Smooth muscle cell of the coronary artery (primary cell): ENCODE measurements at places on chromosomes 11 and 22. TPM values are rescaled to one million over a fixed set of nuclear protein-coding genes. Genes with fewer than 3 reads are reported as not detected.

The TLCD5 gene
- total RNA-seq: 4.7 and 7.1 TPM in 2 replicates

The C22orf15 gene
- 0.38 and 1.8 TPM in 2 replicates for total RNA-seq

The INCENP gene
- total RNA-seq: 3.9 and 9.1 TPM in 2 replicates

The CRYAB gene
- total RNA-seq: 20.4 and 40.8 TPM in 2 replicates

The VSIG2 gene
- total RNA-seq: not detected in 2 replicates
